M059J (cell line): ENCODE measurements at places on chromosomes 1 and 21. TPM values are rescaled to one million over a fixed set of nuclear protein-coding genes. Genes with fewer than 3 reads are reported as not detected.

NBPF3 gene
- 21.0 and 21.6 TPM in 2 replicates for total RNA-seq

SYT11 gene
- 12.0 and 15.8 TPM in 2 replicates for total RNA-seq

TMEM52 gene
- total RNA-seq, result not detected in 2 replicates

THEM5 gene
- total RNA-seq, result not detected in 2 replicates

CD1E gene
- total RNA-seq, result not detected in 2 replicates

FRRS1 gene
- total RNA-seq, result 12.8 and 14.7 TPM in 2 replicates

DNA sequence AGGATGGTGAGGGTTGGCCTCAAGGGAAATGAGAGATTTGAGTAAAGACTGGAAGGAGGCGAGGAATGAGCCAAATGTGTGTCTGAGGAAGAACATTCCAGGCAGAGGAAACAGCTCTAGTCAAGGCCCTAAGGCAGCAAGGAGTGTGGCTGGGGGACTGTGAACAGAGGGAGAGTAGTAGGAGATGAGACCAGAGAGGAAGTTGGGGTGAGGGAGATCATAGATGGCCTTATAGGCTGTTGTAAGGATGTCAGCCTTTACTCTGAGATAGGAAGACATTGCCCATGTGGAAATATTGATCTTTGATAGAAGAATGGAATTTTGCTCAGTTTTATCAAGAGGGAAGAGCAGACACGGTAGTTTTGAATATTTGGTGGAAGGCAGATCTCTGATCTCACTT lies 55.2 kb upstream of the ARTN start:
- DNase-seq, result peak; percentile 41

GRCh38 chr1:34965597-34965996 lies 19.6 kb downstream of the TMEM35B start:
- no peak for DNase-seq
